ENCODE measurements at places on chromosomes 11 and 22. TPM values are rescaled to one million over a fixed set of nuclear protein-coding genes. Genes with fewer than 3 reads are reported as not detected.

Gene KRTAP5-7
- total RNA-seq: not detected

Gene SPI1
- total RNA-seq: not detected

Gene CBX6
- total RNA-seq: 46.6 TPM

Gene LYVE1
- total RNA-seq: not detected

Gene GLYATL1
- total RNA-seq: 0.16 TPM

Gene MMP13
- 0.24 TPM for total RNA-seq

All from A375 (cell line).